Fibroblast of skin of right quadriceps (primary cell): ENCODE measurements at places on chromosomes 1 and 21.

GRCh38 chr1:76494807-76495206, 372.5 kb upstream of the ST6GALNAC5 start:
- DNase-seq = peak; percentile 40

DNA sequence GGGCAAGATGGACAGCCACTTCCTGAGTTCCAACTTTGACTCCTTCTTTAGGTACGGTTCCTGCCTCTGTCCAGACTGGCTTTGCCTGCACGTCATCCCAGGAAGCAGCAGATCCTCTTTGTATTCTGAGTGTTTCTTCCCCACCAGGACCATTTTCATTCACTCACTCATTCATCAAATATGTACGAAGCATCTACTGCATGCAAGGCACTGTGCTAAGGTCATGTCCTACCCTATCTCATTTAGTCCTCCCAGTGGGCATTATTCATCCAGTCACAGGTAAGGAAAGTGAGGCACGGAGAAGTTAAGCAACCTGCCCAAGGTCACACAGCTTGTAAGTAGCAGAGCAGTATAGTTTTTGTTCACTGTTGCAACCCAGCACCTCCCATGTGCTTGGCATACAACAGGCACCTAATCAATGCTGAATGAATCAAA, 13.9 kb downstream of the CRYBG2 start:
- no peak for DNase-seq

DNA sequence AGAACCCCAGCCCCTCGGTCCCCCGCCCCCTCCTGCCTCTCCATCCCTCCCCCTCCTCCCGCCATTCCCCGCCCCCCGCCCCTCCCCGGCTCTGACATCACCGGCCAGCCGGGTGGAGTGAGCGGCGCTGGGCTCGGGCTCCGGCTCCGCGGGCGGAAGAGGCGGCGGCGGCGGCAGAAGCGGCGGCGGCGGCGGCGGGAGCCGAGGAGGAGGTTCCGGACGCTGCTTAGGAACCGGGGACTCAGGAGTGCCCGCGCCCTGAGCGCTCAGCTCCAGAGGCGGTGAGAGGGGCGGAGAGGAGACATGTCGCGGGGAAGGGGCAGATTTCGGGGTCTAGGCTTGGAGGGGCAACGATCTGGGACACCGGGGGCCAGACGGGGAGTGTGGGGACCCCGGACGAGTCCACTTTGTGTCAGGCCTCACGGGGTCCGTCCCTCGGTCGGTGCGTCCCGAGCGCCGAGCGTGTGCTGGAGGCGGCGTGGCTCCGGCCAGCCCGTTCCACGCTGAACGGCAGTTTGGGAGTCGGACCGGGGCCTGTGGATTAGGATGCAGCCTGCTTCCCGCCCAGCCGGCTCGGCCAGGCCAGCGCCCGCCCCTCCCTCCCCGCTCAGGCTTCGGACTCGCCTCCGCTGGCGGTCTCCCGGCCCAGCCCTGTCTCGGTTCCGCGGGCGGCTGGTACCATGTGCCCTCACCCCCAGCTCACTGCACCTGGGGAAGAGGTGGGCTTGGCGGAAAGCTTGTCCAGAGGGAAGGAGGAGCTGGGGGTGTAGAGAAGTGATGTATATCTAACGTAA, at the start of gene PEA15:
Gene PEA15, plus strand, starts transcription at position 143 of the 794 bp plus-strand sequence. CDS start 6,161 bp downstream, outside the sequence.
- DNase-seq = peak; percentile 79

DNA sequence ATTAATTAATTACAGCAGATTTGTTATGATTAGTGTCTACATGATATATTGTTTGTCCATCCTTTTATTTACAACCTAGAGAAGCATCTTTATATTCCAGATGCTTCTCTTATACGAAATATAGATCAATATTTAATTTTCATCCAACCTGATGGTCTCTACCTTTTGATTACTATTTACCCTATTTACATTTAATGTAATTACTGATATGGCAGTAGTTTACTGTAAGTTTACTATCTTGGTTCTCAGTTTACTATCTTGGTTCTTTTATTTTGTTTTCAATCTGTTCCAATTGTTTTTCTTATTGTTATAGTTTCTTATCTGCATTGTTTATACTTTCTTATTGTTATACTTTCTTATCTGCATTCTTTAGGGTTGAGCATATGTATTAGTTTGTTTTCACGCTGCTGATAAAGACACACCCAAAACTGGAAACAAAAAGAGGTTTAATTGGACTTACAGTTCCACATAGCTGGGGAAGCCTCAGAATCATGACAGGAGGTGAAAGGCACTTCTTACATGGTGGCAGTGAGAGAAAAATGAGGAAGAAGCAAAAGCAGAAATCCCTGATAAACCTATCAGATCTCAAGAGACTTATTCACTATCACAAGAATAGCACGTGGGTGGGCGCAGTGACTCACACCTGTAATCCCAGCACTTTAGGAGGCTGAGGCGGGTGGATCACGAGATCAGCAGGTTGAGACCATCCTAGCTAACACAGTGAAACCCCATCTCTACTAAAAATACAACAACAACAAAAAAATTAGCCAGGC, 28.9 kb downstream of the FAF1 start:
- no peak for DNase-seq

- peak; percentile 47 for DNase-seq
Observed at GRCh38 chr1:113677250-113678158, 81.8 kb downstream of the PHTF1 start.

GRCh38 chr1:227917081-227917950, 30.4 kb downstream of the WNT9A start:
- no peak for DNase-seq

DNA sequence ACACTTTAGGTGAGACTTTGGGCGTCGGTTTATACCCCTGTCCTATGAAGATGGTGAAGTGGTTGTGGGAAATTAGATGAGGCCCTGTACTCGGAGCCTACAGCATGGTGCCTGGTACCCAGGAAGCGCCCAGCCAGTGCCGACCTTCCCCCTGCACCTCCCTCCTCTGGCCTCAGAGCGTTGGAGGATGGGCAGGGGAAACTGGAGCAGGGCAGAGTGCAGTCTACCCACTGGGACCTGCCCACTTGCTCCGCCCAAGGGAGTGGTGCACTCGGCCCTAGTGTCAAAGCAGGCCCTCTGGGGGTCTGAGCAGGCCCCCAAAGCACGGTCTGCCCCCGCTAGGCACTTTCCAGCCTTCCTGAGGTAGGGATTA, 13.0 kb upstream of the TTC22 start:
- no peak for DNase-seq
